Psoas muscle (tissue), 8 donors: ENCODE measurements at places on chromosomes 1 and 21. TPM values are rescaled to one million over a fixed set of nuclear protein-coding genes. Genes with fewer than 3 reads are reported as not detected.
A peak's percentile ranks its signal among the peaks of the same experiment; 100 is the strongest.

DNA sequence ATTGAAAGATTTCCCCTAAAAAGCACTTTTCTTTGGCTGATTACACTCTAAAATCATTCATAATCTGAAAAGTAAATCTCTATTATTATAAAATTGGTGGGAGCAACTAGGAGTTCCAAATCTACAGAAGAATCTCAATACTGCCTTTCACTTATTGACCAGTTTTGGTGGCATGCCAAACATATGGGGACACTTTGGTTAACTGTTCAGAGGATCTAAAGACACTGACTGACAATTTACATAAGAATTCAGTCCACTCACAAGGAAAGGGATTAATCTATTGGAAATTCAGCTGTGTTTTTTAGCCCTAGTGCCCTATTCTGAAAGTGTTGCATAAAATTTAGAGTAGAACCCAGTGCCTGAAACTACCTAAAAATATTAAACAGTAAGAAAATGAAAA is 113.6 kb downstream of the LRRC40 start:
- H3K4me3 ChIP-seq: no peak overlapping the region
- no peaks in the 10 kb centered on the region for H3K4me1 ChIP-seq
- H3K27ac ChIP-seq: no peak overlapping the region
- no peaks in the 10 kb centered on the region for H3K36me3 ChIP-seq

Gene MT1HL1
- total RNA-seq: not detected

- H3K4me3 ChIP-seq: no peak overlapping the region
- DNase-seq: no peak
- H3K4me1 ChIP-seq: no peaks in the 10 kb centered on the region
- H3K36me3 ChIP-seq: no peaks in the 10 kb centered on the region
Observed at GRCh38 chr21:31011412-31011811, 26.9 kb downstream of the KRTAP19-8 start.

GRCh38 chr1:23544444-23545389 is 13.7 kb upstream of the E2F2 start:
- no peak overlapping the region for H3K27ac ChIP-seq
- no peaks in the 10 kb centered on the region for H3K36me3 ChIP-seq
- peak; percentile 72 for DNase-seq
- H3K4me3 ChIP-seq: no peak overlapping the region
- H3K4me1 ChIP-seq: peaks cover 2% of the 10 kb centered on the region

Gene AXDND1
- not detected for total RNA-seq

- peak; percentile 82 for DNase-seq
- peaks cover 80% of the 10 kb centered on the region for H3K4me1 ChIP-seq
- H3K36me3 ChIP-seq: peaks cover 19% of the 10 kb centered on the region
- H3K27ac ChIP-seq: peak overlapping the region; percentile 100
- peak overlapping the region; percentile 45 for H3K4me3 ChIP-seq
Observed at GRCh38 chr1:150567717-150568593, 11.5 kb downstream of the MCL1 start.

GRCh38 chr1:176696109-176696508 is 233.1 kb downstream of the PAPPA2 start:
- H3K4me1 ChIP-seq: peaks cover 49% of the 10 kb centered on the region

DNA sequence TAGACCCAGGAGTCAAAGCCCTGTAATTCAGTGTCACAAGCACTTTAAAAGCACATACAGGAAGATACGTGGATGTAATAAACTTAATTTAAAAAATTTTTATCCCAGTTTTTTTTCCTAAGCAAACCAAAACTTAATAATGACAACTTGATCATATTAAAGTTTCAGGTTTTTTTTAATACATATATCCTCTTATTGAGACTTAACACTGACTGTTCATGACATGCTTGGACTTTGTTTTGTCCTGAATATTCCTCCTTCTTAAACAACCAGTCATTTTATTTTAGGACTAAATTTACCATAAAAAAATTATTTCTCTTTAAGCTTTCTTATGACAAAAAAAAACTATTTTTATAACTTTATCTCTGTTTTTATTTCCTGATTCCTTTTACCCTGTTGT is 64.1 kb downstream of the WDR4 start:
- no peaks in the 10 kb centered on the region for H3K4me1 ChIP-seq
- no peak overlapping the region for H3K27ac ChIP-seq
- no peaks in the 10 kb centered on the region for H3K36me3 ChIP-seq
- DNase-seq: no peak

DNA sequence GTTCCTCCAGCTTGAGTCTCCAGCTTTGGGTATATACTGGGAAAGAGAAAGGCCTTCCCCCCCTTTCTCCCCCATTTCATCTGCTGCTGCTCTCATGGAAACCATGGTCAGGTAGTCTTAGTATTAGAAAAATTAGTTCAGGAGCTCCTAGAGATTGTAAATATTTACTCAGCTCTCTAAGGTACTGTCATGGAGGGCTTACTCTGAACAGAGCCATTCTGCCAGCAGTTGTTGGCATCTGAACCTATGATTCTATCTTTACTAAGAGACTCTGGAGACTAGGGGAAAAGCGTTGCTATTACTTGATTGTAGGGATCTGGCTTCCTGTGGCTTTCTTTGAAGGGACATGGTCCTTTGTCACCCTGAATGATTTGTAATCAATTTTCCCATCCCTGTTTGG is 6.1 kb downstream of the INTS3 start:
- peaks cover 18% of the 10 kb centered on the region for H3K4me1 ChIP-seq

Gene FMO2
- total RNA-seq: 18.5 TPM

DNA sequence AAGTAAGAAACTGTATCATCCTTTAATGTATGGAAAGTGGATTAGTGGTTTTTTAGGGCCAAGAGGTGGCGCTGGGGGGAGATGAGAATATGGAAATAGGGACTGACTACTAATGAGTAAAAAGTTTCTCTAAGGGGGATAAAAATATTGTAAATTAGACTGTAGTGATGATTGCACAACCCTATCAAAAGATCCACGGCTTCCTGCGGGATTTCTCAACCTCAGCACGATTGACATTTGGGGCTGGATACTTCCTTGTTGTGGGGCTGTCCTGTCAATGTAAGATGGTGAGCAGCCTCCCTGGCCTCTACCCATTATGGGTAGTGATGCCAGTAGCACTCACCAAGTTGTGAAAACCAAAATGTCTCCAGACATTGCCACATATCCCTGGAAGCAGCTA is 36.0 kb upstream of the PRDM2 start:
- no peaks in the 10 kb centered on the region for H3K36me3 ChIP-seq
- no peak overlapping the region for H3K27ac ChIP-seq
- no peaks in the 10 kb centered on the region for H3K4me1 ChIP-seq
- no peaks in the 10 kb centered on the region for H3K27me3 ChIP-seq
- H3K4me3 ChIP-seq: no peak overlapping the region
- DNase-seq: no peak

GRCh38 chr1:26418865-26419349 is 8.3 kb downstream of the LIN28A start:
- no peak overlapping the region for H3K4me3 ChIP-seq
- no peaks in the 10 kb centered on the region for H3K4me1 ChIP-seq
- no peak overlapping the region for H3K27ac ChIP-seq
- no peaks in the 10 kb centered on the region for H3K36me3 ChIP-seq

GRCh38 chr1:35448344-35448801 is 108.8 kb downstream of the KIAA0319L start:
- DNase-seq: no peak
- H3K27me3 ChIP-seq: no peaks in the 10 kb centered on the region

DNA sequence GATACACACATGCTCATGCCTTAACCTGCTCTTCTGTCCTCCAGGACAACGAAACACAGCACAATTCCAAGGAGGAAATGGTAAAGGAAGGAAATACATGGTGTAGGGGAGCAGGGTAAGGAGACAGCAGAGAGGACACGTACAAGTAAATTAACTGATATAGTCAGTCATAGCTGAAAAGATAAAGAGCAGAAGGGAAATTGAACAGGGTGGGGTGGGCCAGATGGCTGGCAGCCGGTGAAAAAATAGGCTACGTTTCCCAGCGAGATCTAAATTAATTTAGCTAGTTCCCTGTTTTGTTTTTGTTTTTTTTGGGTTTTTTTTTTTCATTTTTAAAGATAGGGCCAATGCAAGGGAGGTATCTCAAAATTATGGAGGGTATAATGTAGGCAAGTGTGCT is 109.2 kb downstream of the FAM78B start:
- no peak overlapping the region for H3K27ac ChIP-seq
- no peaks in the 10 kb centered on the region for H3K27me3 ChIP-seq
- H3K4me1 ChIP-seq: no peaks in the 10 kb centered on the region
- H3K4me3 ChIP-seq: no peak overlapping the region
- no peak for DNase-seq
- H3K36me3 ChIP-seq: no peaks in the 10 kb centered on the region

Gene ERG
- 7.6 TPM for total RNA-seq

GRCh38 chr21:18840239-18840638 is 436.7 kb upstream of the TMPRSS15 start:
- H3K27me3 ChIP-seq: no peaks in the 10 kb centered on the region
- no peak for DNase-seq
- H3K4me3 ChIP-seq: no peak overlapping the region

GRCh38 chr1:84286071-84286470 is 15.4 kb upstream of the SAMD13 start:
- no peaks in the 10 kb centered on the region for H3K4me1 ChIP-seq
- no peak overlapping the region for H3K27ac ChIP-seq
- no peaks in the 10 kb centered on the region for H3K36me3 ChIP-seq

DNA sequence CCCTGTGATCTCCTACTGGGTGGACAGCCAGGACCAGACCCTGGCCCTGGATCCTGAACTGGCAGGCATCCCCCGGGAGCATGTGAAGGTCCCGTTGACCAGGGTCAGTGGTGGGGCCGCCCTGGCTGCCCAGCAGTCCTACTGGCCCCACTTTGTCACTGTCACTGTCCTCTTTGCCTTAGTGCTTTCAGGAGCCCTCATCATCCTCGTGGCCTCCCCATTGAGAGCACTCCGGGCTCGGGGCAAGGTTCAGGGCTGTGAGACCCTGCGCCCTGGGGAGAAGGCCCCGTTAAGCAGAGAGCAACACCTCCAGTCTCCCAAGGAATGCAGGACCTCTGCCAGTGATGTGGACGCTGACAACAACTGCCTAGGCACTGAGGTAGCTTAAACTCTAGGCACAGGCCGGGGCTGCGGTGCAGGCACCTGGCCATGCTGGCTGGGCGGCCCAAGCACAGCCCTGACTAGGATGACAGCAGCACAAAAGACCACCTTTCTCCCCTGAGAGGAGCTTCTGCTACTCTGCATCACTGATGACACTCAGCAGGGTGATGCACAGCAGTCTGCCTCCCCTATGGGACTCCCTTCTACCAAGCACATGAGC is 17.2 kb upstream of the SLC25A44 start:
- no peaks in the 10 kb centered on the region for H3K36me3 ChIP-seq
- no peak overlapping the region for H3K27ac ChIP-seq
- H3K4me1 ChIP-seq: no peaks in the 10 kb centered on the region
- DNase-seq: no peak
- H3K4me3 ChIP-seq: no peak overlapping the region

- DNase-seq: no peak
- H3K36me3 ChIP-seq: no peaks in the 10 kb centered on the region
- no peaks in the 10 kb centered on the region for H3K4me1 ChIP-seq
- no peak overlapping the region for H3K4me3 ChIP-seq
Observed at GRCh38 chr1:193676996-193677549, 490.7 kb upstream of the B3GALT2 start.

Gene LCK
- total RNA-seq: 0.89 TPM

Gene ATP1A4
- 0.07 TPM for total RNA-seq

DNA sequence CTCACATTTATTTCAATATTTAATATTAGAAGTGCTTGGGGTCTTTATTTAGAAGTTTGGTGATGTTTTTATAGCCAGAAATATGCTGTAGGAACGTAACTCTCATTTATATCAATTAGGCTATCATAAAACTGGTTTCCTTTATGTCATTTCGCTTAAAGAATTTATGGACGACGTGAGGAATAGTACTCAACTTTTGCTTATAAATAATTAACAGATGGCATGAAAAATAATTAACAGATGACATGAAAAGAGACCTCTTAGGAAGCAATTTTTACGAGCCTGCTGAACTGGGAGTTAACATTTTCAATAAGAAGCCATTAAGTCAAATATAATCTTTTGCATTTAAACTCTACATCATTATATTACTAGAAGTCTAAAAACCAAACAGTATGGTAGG is 123.5 kb downstream of the OLFML2B start:
- H3K4me3 ChIP-seq: no peak overlapping the region
- no peak overlapping the region for H3K27ac ChIP-seq
- no peaks in the 10 kb centered on the region for H3K27me3 ChIP-seq

DNA sequence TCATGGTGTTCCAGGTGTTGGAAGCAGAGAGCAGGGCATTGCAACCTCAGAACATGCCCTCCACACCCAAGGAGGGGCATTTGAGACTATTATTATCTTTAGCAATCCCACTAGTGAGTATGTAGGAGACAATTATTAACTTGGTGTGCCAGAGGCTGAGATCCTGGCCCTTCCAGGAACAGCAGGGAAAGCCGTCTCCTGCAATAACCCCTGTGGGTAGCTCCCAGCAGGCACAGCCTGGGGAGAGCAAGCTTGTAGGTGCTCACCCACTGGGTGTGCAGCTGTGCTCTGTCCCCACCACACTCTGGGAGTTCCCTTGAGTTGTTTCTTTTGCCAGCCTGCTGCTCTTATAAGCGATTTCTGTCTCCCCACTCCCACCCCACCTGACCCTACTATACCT is 10.3 kb downstream of the CFAP107 start:
- no peak overlapping the region for H3K27ac ChIP-seq
- H3K36me3 ChIP-seq: no peaks in the 10 kb centered on the region
- no peaks in the 10 kb centered on the region for H3K27me3 ChIP-seq
- no peak overlapping the region for H3K4me3 ChIP-seq

DNA sequence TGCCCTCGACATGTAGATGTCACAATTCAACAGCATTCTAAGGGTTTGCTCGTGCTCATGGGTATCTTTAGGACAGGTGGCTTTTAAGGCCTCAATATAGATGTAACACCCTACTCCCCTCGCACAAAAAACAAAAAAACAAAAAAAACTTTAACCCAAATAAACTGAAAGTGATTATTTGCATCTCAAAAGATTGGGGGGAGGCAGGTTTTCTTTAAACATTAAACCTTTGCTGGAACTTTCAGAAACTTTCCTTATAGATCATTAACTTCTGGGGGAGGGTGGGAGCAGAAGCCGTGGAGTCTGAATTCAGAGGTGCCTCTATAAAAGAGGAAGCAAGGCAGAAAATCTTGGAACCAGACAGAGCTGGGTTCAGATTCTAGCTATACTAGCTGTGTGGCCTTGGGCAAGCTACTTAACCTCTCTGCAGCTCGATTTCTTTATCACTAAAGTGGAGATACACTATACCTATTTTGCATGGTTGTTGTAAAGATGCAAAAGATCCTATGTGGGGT is 3.2 kb upstream of the KIAA1614 start:
- H3K27me3 ChIP-seq: peaks cover 23% of the 10 kb centered on the region
- no peak for DNase-seq
- no peaks in the 10 kb centered on the region for H3K36me3 ChIP-seq
- H3K4me1 ChIP-seq: no peaks in the 10 kb centered on the region

Gene ELOA
- 54.2 TPM for total RNA-seq

Gene CYP4B1
- 37.4 TPM for total RNA-seq

Gene OLIG1
- total RNA-seq: 0.10 TPM

GRCh38 chr1:233744779-233745513 is 131.0 kb downstream of the KCNK1 start:
- H3K4me3 ChIP-seq: no peak overlapping the region
- H3K27ac ChIP-seq: no peak overlapping the region
- no peaks in the 10 kb centered on the region for H3K36me3 ChIP-seq
- DNase-seq: no peak
